ENCODE measurements at places on chromosomes 11 and 22.

DNA sequence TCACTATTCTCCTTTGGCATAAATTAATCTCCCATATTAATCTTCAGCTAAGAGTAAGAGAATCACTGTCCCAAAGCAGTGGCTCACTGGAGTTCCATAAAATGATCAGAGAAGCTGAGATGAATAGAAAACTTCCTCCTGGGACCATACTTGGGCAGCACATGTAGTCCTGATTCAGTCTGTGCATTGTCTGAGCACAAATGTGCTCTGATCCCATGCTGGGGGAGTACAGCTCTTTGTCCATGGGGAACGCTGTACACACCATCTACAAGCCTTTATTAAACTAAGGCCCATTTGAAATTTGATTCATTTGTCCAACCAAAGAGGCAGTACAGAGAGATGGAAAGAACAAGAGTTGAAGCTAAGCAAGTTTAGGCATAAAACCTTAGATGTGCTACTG is 147.4 kb upstream of the PGR start:
- DNase-seq: no peak
- H3K4me3 ChIP-seq: no peak overlapping the region

DNA sequence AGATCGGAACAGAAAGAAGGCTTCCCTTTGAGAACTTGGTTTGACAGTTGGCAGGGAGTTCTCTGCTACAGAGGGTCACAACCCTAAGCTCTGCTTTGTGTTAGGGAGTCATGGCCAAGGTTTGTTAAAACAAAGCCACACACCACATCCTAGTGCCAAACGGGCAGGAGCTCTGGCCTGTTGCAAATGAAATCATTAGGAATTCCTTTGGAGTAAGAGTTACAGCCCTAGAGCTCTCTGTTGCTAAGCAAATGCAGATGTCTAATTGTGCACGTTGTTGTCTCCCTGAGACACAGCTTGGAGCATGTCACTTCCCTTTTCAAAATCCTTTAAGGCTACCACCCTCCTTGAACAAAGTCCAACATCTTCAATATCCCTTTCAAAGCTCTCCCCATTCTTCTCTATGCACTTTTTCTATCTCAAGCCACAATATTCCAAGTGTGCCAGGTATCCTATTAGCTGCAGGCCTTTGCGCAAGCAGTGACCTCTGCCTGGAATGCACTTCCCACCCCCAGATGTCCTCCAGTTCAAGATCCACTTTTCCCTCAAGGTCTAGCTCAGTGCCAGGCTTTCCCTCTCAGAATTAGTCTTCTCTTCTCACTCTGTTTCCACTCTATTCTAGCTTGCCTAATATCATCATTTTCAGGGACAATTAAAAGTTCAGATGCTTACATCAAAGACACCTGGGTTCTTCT is 253.7 kb upstream of the POU2AF2 start:
- H3K36me3 ChIP-seq: no peaks in the 10 kb centered on the region
- peaks cover 8% of the 10 kb centered on the region for H3K4me1 ChIP-seq
- H3K27ac ChIP-seq: no peak overlapping the region

DNA sequence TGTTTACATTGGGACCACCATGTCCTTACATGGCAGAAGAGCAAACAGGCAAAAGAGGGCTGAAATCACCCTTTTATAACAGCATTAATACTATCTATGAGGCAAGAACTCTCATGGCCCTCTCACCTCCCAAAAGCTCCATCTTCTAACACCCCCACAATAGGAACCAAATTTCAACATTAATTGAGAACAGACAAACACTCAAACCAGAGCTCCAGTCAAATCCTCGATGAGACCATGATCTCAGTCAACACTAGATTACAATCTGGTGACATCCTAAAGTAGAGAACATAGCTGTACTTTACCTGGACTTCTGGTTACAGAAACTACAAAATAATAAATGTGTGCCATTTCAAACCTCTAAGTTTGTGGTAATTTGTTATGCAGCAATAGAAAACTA is 25.1 kb downstream of the OR2AG2 start:
- H3K27me3 ChIP-seq: no peaks in the 10 kb centered on the region
- H3K36me3 ChIP-seq: no peaks in the 10 kb centered on the region
- peak overlapping the region; percentile 79 for H3K27ac ChIP-seq
- peak overlapping the region; percentile 46 for H3K4me3 ChIP-seq
- no peak for DNase-seq

- DNase-seq: no peak
- no peak overlapping the region for H3K4me3 ChIP-seq
- H3K4me1 ChIP-seq: no peaks in the 10 kb centered on the region
- H3K27ac ChIP-seq: no peak overlapping the region
- no peaks in the 10 kb centered on the region for H3K27me3 ChIP-seq
These were observed 20.2 kb downstream of the RFPL1 start for GRCh38 chr22:29458551-29458950.

GRCh38 chr22:36907253-36908195 is 5.9 kb upstream of the CSF2RB start:
- H3K4me1 ChIP-seq: peaks cover 6% of the 10 kb centered on the region
- H3K27me3 ChIP-seq: no peaks in the 10 kb centered on the region
- no peaks in the 10 kb centered on the region for H3K36me3 ChIP-seq
